ENCODE measurements at places on chromosomes 3 and 15.

- DNase-seq = no peak
Observed at GRCh38 chr15:51580385-51580784, 42.2 kb downstream of the DMXL2 start.

DNA sequence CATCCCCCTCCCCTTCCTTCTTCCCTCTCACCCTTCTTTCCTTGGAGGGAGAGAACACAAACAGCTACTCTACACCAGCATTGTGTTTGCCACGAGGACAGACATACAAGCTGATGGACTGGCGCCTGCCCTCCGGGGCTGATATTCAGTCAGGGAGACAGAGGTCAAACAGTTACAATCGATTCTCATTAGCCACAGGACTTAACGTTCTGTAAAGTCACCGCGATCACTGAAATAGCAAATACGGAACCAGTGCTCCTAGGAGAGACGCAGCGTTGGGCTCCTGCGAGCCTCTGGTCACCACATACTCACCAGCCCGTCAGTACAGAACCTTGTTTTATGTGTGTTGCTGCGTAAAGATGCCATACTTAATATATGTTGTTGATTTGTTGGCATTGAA is 108.8 kb downstream of the LRRK1 start:
- DNase-seq = no peak

- DNase-seq = no peak
Observed at GRCh38 chr3:34323517-34323916, 525.1 kb downstream of the PDCD6IP start.

GRCh38 chr15:81126892-81127291 is 7.2 kb upstream of the CFAP161 start:
- DNase-seq = no peak

DNA sequence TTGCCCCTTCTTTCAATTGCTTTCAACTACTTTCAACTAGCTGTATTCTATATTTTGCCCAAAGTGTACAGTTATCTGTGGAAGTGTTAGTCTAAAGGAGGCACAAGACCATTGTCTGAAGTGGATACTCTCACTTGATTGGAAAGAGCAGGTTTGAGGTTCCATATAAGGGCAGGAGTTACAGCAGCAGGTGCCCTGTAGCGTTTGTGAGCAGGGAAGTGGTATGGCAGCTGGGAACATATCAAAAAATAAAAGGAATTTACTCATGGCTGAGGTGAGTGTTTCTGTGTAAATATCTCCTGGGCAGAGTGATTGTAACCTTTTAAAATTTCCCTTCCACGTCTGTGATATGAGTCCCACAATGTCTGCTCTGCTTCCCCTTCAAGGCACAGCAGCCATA is 38.5 kb upstream of the DNAJC13 start:
- no peak for DNase-seq

- no peak for DNase-seq
Observed at GRCh38 chr15:44883199-44883877, 73.1 kb upstream of the TERB2 start.

- DNase-seq = peak; percentile 18
Observed at GRCh38 chr15:89171136-89172072, 50.0 kb downstream of the RLBP1 start.

Measured in CD4-positive, alpha-beta T cell treated with Interleukin-4 for 4 hours (primary cell).